HL-60 (cell line): ENCODE measurements at places on chromosomes 5 and 9.

- DNase-seq: no peak
Measured at GRCh38 chr5:55851675-55851979, 470 bp downstream of the IL31RA start.

GRCh38 chr5:175814691-175815090 is 56.7 kb upstream of the CPLX2 start:
- no peak for DNase-seq

GRCh38 chr9:86256653-86257052 is 2.8 kb downstream of the C9orf153 start:
- DNase-seq: no peak

DNA sequence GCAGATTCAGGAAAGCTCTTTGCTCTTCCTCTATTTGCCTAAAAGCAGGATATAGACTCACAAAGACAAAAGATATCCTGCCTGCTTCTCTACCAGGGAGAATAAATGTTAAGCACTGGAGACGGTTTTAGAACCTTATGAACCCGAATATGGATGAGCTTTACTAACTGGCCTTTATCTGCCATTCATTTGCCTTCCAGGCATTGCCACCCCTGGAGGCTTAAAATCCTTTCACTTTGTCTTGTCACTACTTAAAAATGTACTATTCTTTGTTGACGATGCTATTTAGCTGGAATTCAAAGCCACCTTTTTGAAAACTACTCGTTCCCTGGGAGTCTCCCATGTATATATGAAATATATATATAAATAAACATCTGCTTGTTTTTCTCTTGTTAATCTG is 23.2 kb upstream of the LVRN start:
- DNase-seq: no peak

DNA sequence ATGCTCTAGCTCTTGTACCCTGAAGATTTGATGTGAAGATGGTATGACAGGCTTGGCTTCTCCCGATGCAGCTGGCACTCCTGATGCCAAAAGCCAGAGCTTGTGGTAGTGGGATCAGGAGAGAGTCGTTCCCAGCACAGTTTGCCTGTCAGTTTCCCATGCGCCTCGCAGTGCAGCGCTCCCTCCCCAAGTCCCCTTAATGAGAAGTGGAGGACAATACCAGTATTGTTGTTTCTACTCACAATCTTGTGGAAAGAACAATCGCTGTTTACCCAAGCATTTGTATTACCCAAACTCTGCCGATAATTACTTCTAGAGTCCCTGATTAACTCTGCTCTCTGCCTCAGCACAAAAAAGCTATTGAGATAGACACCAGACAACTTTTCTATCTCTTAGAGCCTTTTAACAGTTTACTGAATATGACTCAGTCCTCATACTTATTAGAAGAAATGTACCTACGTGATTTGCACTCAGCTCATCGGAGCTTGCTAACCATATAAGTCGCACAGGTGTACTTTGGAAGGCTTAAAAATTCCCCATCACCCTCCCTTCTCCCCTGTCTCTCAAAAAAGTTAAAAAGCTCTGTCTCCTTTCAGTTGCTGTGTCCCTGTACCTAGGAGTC is 283.2 kb upstream of the TMEM161B start:
- DNase-seq: no peak

GRCh38 chr5:21646469-21646868 is 1206.7 kb downstream of the CDH12 start:
- no peak for DNase-seq

GRCh38 chr5:167720259-167720658 is 571.2 kb upstream of the WWC1 start:
- DNase-seq: no peak

DNA sequence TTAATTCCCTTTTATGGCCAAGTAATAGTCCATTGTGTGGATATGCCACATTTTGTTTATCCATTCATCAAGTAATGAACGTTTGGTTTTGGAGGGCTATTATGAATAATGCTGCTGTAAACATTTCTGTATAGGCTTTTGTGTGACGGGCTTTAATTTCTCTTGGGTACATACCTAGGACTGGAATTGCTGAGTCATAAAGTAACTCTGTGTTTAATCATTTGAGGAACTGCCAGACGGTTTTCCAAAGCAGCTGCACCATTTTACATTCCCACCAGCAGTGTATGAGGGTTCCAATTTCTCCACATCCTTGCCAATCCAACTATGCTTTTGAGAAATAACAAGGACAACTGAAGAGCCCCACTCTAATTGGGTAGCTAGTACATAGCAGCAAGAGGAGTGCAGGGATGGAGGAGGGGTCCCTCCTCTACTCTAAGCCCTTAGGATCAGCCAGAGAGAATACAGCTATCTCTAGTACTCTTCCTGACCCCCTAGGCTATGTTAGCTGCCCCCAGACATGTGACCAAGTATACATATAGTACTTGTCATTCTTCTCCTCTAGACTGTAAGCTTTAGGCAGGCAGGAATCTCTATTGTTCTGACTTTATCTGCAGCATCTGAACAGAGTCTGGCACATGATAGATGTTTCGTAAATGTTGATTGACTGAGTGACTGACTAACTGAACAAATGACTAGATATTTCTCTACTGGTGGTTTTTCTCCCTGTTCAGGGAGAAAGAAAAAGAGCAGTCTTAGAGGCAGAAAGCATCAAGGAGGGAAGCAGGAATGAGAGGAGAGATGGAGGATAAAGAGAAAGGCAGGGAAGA is 22.1 kb upstream of the MATR3 start:
- DNase-seq: no peak

DNA sequence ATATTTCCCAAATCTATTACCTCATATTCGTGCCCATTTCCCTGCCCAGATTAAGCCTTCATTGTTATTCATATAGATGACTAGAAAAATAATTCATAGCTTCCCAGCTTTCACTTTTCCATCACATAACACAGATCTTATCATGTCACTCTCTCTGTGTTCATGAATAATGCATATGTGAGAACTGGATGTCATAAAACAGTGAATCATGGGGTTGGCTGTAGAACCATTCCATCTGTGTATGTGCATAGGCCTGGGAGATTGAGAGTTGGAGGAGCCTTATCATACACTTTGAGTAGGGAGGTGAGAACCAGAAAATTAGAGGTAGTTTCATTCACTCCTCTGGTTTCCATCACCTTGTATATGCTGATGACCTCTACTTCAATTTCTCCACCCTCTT is 73.9 kb upstream of the RANBP6 start:
- DNase-seq: no peak

GRCh38 chr5:137164961-137165360 is 334.2 kb downstream of the SPOCK1 start:
- DNase-seq: no peak

DNA sequence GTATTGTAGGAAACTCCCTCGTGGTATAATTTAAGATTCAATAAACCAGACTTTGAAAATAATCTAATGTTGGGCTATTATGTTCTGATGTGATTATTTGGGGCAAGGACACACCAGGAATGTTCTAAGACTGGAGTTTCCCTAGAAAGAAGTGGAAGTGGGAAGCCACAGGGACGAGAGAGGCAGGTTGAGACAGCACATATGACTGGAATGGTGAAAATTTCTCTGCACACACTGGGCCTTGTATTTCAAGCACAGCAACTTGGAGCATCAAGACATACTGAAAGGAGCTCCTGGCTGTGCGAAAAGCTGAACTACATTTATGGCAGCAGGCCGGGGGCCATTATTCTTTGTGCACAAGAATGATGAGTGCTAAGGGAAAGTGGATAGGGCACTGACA is 98.2 kb downstream of the CETN3 start:
- DNase-seq: no peak

DNA sequence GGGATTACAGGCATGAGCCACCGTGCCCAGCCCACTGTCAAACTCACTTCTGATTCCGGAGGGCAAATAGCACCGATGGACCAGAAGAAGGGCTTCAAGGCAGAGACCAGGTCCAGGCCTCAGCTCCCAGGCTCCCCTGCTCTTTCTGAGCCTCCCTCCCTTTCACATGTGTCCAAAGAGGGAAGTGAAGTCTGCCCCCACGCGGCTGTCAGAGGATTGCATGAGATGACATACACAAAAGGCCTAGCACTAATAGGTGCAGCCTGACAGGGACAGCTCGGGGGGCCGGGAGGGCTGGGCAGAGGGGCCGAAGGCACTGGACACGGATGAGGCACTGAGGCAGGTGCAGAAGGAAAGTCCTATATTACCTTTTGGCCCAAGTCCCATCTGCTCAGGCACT is 16.1 kb downstream of the FBP1 start:
- no peak for DNase-seq

- no peak for DNase-seq
Measured at GRCh38 chr9:18544456-18544855, 70.5 kb downstream of the ADAMTSL1 start.

- DNase-seq: no peak
Measured at GRCh38 chr9:90449213-90449925, 193.3 kb downstream of the DIRAS2 start.

GRCh38 chr5:148910686-148911361 is 84.4 kb downstream of the ADRB2 start:
- peak; percentile 36 for DNase-seq

DNA sequence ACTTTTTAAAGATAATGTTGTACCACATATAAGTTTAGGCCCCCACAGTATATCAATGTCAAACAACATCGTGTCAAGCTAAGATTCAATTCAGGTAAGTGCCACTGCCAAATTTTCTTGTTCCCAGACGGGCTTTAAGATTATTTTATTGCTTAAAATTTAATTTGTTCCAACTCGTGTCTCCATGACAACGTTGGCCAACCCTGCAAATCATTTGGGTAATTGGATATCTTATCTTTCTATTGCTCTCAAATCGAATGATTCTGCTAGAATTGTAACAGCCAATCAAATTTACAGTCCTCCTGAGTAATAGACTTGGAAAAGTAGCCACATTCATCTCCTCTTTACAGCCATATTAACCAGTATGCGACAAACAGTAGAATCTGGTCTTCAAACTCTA is 19.5 kb downstream of the TLE1 start:
- no peak for DNase-seq

DNA sequence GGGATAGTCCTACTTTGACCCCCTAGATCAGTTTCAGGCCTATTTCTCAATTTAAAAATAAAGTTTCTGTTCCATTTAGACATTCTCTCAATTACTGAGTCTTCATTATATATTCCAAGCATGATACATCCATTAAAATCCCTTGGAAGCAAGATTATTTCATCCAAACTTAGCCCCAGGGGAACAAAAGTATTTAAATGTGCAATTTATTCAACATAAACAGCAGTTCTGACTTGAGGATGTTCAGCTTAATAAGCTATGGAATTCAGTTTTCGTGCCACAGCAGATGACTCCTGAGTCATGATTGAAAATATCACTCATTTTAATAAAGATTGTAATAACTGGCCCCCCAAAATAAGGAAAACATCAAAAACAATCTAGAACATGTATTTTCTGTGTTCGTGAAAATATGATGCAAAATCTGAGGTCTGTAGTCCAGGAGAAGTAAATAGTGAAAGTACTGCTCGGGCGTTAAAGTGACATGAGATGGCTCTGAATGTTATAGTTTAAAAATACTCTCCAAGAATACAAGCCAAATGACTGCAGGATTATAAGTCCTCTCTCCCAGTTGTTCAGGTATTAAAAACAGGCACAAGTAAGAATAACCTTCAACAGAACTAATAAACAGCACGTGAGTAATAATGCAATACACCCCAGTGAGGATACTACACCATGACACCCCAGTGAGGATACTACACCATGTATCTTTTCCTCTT is 67.1 kb downstream of the RETREG1 start:
- DNase-seq: no peak

GRCh38 chr5:142500227-142500905 is 175.5 kb upstream of the SPRY4 start:
- no peak for DNase-seq

GRCh38 chr5:9057406-9058000 is 488.4 kb downstream of the SEMA5A start:
- DNase-seq: no peak

GRCh38 chr9:32384002-32384363 is 460 bp upstream of the ACO1 start:
- DNase-seq: no peak

- DNase-seq: no peak
Measured at GRCh38 chr5:98482321-98483300, 290.9 kb upstream of the RGMB start.

- DNase-seq: no peak
Measured at GRCh38 chr9:84266087-84266561, 74.4 kb downstream of the SLC28A3 start.

DNA sequence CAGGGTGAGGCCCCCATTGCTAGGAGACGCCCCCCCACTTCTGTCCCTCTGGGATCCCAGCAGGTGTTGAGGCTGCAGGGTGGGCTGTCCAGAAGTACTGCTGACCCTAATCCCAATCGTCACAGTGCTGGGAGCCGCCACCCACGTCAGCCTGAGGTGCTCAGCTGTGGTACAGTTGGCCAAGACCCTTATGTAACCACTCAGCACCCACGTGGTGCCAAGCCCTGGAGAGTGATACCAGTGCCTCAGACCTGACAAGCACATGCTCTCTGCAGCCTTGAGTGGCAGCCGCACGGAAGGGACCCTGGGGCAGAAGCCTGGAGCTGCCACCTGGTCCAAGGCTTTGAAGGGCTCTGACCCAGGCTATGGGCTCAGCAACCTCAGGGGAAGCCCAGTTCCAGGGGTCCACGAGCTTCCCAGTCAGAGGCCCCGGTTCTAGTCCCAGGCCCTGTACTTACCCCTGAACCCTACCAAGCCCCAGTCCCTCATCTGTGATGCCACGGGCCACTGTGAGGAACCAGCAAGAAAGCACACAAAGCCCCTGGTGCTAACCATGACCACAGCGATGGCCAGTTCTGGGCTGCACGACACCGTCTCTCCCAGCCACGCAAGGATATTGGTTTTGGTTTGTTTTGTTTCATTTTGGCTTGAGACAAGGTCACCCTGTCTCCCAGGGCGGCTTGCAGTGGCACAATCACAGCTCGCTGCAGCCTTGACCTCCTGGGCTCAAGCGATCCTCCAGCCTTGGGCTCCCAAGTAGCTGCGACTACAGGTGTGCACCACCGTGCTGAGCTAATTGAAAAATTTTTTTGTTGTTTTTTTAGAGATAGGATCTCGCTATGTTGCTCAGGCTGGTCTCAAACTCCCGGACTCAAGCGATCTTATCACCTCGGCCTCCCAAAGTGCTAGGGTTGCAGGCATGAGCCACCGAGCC is 50.7 kb downstream of the DBH start:
- DNase-seq: no peak

DNA sequence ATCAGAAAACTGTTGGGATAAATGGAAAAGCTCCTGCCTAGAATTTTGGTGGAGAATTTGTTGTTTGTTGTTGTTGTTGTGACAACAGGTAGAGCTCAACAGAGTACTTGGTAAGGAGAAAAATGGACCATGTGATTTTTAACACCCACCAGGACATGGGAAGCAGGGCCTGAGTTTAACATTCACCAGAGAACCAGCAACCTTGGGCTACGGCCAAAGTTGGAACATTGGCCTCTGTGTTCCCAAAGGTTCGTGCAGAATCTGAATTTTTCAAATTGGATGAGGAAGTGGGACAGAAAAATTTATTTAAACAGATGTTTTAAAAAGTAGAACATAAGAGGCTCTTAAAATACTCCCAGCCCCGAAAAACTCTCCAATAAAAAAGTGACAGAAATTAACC is 127.0 kb downstream of the GNA14 start:
- no peak for DNase-seq

GRCh38 chr5:35153375-35153932 is 76.8 kb downstream of the PRLR start:
- no peak for DNase-seq
